ENCODE measurements at places on chromosomes 11 and 22.

DNA sequence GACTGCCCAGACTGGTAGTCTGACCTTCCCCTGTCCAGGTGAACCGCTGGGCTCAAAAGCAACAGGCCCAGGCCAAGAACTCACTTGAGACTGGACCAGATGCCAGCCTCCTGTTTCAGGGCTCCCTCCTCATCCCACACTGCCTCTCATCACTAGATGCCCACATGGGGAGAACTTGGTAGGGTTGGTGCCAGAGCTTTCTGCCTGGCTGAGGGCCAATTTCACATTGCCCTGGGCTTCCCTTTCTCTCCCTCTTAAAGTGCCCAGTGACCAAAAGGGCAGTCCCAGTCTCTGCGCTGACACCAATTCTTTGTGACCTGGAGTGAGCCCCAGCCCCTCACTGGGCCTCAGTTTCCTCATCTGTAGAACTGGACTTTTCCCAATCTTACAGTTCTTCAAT, 41.7 kb downstream of the C11orf58 start:
- DNase-seq = no peak

GRCh38 chr11:115134926-115135325, 369.3 kb downstream of the CADM1 start:
- DNase-seq = peak; percentile 58

- no peak for DNase-seq
Observed at GRCh38 chr22:24434471-24435322, 7.3 kb downstream of the ADORA2A start.

GRCh38 chr11:68980776-68981065, at the start of gene MRGPRD:
Gene MRGPRD (minus strand): TSS chr11:68980986. CDS start chr11:68980986, 0 bp downstream.
- DNase-seq = no peak

- DNase-seq = no peak
Observed at GRCh38 chr11:44899959-44900358, 50.7 kb downstream of the TP53I11 start.

DNA sequence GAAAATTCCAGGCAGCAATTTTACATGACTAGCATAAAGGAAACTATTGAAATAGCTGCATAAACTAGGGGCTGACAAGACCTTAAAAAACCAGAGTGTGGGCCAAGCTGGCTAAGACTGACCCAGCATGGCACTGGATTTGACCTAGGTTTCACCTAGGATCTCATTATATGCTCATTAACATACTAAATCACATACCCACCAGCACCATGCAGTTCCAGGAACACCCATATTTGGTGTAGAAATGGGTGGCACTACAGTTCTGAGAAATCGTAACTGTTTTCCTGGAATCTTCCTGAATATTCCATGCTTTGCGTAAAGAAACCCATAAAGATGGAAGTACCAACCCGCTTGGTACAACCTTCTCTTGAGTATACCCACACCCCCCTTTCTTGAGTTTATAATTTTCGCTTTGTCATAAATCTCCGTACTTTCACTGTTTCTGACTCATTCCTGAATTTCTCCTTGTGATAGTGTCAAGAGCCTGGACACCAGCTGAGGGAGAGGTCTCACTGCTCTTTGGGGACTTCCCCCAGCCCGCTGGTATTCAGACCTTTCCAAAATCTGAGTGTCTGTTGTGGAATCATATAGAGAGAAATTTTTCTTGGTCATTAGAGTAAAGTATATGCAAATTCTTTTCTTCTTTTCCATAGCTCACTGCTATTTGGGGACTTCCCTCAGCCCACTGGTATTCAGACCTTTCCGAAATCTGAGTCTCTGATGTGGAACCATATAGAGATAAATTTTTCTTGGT, 55.1 kb downstream of the MTMR3 start:
- no peak for DNase-seq

- DNase-seq = no peak
Observed at GRCh38 chr22:44249376-44250147, 63.2 kb downstream of the SHISAL1 start.

All from NCI-H2107 (cell line).